ENCODE measurements at places on chromosomes 4 and X.

GRCh38 chr4:38365748-38366310 lies 298.2 kb upstream of the KLF3 start:
- DNase-seq, result no peak

GRCh38 chrX:70979136-70979762 lies 48.4 kb upstream of the SLC7A3 start:
- DNase-seq, result no peak

DNA sequence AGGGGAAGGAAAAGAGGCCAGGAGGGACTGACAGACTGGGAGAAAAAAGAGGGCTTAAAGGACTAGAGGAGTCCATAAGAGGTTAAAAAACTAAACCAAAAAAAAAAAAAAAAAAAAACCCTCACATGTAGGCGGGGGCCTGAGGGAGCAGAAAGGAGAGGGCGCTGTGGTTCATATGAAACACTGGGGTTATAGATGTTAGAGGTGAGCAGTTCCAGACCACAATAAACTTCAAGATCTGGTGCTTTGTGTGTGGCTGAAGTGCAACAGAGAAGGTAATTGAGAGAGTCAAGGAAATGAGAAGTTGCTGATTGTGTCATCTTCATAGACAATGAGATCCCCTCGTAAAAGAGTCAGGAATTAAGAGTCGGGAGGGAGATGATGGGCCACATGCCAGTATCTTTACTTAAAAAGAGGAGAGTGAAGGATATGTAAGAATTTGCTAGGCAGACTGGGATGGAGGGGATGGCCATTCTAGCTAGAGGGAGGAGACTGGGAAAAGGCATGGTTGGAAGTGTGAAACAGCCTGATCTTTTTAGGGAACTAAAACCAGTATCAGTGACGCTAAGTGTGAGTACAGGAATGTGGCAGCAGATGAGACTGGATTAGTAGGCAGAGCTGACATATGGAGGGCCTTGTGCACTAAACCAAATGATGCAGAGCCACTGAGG lies 18.4 kb upstream of the OGT start:
- DNase-seq, result no peak

DNA sequence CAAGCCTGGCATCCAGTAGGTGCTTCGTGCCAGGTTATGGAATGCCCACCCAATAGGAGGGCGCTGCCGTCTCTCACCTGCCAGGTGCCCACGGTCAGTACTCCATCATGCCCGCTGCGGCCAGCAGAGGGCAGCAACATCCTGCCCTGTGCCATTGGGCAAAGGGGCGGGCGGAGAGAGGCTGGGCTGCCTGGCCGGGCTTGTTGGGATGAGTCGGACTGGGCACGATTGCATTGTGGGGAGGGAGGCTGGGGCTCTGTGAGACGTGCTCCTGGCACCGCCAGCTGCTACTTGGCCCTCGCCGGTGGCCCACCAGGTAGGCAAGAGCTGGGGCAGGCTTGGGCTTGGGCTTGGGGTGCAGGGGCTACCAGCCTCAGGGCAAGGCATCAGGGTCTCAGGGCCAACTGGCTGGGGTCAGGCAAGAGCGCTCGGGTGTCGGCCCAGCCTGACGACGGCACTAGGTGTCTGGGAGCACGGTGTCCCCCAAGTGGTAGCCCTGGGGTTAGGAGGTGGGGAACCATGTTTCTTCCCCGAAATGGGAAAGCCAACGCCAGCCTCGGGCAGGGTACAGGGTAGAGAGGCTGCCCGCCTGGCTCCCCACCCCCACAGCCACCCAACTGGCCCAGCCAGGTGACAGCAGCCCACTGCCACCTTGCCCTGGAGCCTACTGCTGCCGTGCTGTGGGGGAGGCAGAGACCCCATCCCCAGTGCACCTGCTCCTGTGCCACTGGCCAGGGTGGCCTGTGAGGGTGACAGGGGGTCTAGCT lies at the start of gene PLXNB3:
Gene PLXNB3 (plus strand): TSS at position 261 of the 767 bp plus-strand sequence. CDS start 1,287 bp downstream, outside the sequence.
- peak; percentile 72 for DNase-seq

GRCh38 chr4:159097785-159098184 lies 5.1 kb upstream of the RAPGEF2 start:
- no peak for DNase-seq

- DNase-seq, result no peak
These were observed 169.7 kb downstream of the COL4A6 start for GRCh38 chrX:108268434-108269080.

DNA sequence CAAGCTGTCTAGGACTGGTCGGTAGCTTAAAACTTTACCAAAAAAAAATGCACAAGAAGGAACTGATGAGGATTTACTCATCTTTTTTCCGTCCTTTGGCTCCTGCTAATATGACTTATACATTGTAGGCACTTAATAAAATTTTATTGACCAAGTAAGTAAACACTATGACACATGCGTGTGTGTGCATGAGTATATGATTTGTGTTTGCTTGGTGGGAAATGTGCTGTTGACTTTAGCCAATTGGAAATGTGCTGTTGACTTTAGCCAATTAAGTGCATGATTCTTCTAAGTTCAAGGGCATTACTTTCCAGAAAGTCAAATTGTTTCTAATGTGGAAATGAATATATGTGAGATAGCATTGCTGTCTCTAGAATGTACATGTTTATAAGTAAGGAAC lies 78.3 kb downstream of the FIP1L1 start:
- DNase-seq, result no peak

GRCh38 chr4:29711226-29711625 lies 1008.9 kb upstream of the PCDH7 start:
- DNase-seq, result no peak

GRCh38 chr4:40686081-40686913 lies 56.6 kb upstream of the RBM47 start:
- DNase-seq, result no peak

GRCh38 chrX:3175659-3176438 lies 134.6 kb downstream of the ARSF start:
- no peak for DNase-seq

GRCh38 chr4:121484633-121485032 lies 103.8 kb upstream of the QRFPR start:
- DNase-seq, result no peak

DNA sequence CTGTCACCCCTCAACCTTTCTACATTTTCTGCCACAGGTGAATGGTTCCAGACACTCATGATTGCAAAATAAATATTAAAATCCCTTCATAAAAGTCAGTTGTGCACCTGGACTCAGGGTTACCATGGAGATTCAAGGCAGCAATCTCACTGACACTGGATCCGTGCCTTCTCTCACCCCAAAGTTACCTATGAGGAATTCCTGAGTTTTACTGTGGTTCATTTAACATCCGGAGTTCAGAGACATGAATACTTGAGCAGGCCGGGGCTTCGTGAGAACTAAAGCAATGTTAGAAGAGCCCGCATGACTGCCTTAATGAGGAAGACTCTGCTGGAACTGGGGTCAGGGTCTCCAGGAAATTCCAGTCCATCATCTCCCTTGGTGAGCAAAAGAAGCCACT lies 12.5 kb upstream of the CLNK start:
- DNase-seq, result no peak

- DNase-seq, result no peak
These were observed 511.6 kb upstream of the PRKX start for GRCh38 chrX:4225086-4225485.

- no peak for DNase-seq
These were observed 8.6 kb downstream of the GABRA4 start for GRCh38 chr4:46984781-46985180.

GRCh38 chrX:37986893-37987292 lies 19.5 kb upstream of the SYTL5 start:
- DNase-seq, result no peak

GRCh38 chr4:146114066-146114465 lies 61.5 kb upstream of the LSM6 start:
- DNase-seq, result no peak

DNA sequence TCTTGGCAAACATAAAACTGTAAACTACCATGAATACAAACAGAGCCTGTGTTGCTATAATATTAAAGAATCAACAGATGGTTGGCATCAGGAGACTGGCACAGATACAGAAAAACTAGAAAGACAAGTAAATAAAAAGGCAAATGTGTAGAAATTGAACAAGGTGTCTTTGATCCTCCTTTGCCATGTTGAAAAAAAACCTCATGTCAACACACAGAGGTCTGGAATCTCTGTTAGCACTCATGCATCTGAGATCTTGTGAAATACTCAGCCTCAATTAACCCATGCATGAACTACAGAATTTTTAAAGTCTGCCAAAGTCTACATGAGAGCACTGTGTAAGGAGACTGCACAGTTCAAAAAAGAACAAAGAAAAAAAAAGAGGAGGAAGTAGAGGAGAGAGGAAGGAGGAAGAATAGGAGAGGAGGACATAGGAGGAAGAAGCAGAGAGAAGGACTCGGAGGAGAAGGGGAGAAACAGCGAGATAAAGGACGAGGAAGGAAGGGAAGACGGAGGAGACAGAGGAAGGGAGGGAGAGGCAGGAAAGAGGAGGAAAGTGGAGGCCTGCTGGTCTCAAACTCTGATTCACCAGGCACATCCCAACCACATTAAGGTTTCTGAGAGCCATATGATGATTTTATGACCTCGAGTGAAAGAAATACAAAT lies 52.8 kb downstream of the PRDM5 start:
- no peak for DNase-seq

DNA sequence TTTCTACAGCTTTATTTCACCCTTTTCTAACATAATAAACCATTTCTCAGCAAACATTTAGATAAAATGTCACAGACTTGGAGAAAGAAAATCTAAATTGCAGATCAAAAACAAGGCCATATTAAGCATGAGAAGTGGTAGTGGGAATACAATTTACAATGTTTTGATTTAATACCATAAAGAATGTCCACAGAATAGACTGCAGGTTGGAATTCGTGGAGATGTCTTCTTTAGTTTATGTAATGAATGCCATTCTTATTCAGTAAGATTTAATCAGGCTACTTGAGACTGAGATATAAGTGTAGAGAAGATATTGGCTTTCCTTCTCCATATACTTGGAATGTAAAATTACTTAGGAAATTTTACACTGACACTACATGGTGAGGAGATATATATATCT lies 91.9 kb upstream of the ZFP42 start:
- no peak for DNase-seq

DNA sequence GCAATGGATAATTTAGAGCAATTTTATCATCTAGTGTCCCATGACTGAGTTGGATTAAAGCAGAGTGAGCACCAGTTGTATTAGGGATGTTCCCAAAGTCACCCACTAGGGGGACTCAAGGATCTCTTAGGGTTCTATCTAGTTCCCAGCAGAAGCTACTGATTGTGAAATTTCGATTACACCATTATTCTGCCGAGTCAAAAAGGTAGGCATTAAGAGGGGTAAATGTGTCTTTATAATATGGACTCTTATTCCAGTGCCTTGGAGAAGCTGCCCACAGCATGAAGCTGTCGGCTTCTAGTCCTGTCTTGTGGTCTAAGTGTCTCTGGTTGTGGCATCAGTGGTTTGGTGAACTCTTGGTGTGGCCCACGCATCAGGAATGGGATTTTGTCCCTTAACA lies 53.3 kb downstream of the RGS12 start:
- DNase-seq, result peak; percentile 29

DNA sequence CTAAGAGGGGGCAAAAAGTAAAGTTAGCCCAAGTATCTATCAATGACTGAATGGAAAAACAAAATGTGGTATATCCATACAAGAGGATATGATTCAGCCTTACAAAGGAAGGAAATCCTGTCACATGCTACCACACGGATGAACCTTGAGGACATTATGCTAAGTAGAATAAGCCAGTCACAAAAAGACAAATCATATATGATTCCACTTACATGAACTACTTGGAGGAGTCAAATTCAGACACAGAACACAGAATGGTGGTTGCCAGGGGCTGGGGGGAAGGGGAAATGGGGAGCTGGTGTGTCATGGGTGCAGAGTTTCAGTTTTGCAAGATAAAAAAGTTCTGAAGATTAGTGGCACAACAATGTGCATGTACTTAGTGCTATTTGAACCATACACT lies 101.8 kb downstream of the SH3KBP1 start:
- no peak for DNase-seq
